CD4-positive, alpha-beta T cell treated with Interleukin-4 for 4 hours (primary cell): ENCODE measurements at places on chromosomes 1 and 21.

- DNase-seq = no peak
Measured at GRCh38 chr1:24380508-24380907, 33.1 kb downstream of the STPG1 start.

GRCh38 chr1:167499664-167500101 is 18.6 kb downstream of the CD247 start:
- DNase-seq = no peak

DNA sequence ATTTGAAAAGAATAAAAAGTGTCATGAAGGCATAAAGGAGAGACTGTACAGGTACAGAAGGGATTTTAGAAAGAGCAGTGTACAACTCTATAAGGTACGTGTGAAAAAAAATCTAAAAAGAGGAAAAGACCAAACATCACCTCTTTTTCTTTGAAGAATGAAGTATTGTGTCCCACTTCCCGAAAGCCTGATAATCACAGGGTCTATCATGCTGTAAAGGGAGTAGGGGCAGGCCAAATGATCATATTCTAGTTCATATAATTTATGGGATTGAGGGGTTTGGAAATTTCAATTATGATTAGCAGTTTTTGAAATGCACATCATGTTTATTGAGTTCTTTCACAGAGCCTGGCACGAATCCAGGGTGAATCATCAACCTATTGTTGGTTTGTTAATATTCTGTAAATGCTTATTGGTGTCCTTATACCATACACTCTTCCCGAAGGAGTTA is 910 bp upstream of the RERE start:
- peak; percentile 37 for DNase-seq

DNA sequence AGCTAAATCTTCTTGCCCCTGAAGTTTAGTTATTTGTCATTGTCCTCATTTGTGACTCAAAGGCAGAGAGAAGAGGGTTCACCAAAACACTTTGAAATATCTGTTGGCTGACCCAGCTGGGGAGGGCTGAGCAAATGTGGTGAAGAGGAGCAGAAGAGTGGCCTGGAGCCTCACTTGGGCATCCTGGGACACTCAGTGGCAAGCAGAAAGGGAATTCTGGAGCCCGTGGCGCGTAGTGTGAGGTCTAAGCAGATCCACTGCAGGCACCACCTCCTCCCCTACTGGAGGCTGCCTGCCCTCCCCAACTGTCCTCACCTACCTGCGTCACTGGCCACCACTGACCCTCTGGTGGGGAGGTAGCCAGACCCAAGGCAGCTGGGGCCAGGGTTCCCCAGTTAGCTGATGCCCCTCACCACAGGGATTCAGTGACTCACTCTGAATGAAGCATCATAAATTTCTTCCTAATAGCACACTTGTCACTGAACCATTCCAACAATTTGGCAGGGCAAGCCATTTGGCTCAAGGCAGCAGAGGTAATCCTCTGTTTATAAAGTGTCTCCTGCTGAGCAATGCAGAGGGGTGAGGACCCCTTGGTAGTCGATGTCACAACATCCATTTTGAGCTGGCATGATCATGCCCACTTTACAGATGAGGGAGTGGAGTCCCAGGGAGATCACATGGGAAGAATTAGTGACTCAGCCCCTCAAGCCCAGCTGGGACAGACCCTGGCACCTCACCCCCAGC is 80.3 kb downstream of the NENF start:
- no peak for DNase-seq

- no peak for DNase-seq
Measured at GRCh38 chr1:162136760-162137159, 67.3 kb downstream of the NOS1AP start.

DNA sequence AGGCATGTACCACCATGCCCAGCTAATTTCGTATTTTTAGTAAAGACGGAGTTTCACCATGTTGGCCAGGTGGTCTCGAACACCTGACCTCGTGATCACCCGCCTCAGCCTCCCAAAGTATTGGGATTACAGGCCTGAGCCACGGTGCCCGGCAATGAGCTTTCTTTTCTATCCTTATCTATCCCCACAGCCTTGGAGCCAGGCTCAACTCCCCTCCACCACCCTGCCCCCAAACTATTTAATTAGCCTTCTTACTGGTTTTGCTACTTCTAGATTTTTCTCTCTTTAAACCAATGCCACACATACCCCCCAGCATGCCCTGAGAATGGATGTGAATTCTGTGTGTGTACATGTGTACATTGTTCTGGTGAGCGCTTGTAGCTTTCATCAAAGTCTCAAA is 5.7 kb upstream of the VANGL2 start:
- no peak for DNase-seq

DNA sequence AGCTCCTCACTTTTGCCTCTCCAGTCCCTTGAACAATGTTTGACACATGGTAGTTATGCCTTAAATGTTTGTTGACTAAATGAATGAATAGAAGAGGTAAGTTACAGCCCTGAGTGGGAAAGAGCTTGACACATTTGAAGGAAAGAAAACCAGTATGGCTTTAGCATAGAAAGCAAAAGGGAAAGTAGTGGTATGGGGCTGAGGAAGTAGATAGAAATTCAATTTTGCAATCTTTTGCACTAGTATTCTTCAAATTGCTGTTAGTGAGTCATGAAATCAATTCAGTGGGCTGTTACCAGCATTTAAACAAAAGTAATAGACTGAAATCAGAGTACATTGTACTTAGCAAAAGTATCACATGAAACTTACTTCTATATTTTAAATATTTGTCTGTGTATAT is 21.1 kb downstream of the PLA2G4A start:
- no peak for DNase-seq

DNA sequence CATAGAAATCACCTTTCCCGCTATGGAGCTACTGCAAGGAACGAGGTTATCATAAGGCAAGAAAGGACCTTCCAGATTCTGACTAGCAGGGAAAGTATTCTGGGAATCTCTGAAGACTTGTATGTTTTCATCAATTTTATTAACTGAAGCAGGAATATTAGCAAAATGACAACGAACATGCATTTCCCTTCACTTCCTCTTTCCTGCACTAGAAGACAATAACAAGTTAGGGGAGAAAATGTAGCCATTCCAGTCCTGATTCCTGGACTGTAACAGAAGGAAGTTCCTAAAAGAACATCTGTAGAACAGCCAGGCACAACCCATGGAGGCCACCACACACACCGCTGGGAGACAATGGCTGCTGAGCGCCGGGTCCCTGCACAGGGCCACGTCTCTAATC is 106.8 kb downstream of the RAVER2 start:
- no peak for DNase-seq

DNA sequence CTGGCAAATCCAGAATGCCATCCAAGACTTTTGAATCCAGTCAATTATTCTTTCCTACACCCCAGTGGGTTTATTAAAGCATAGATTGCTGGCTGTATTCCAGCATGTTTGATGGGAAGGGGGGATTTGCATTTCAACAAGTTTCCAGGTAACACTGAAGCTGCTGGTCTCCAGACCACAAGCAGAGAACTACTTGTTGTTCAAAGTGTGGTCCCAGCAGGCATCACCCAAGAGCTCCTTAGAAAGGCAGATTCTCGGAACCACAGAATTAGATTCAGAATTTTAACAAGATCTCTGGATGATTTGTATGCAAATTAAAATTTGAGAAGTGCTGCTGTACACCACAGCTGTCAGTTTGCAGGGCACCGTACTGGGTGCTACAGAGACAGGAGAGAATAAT is 216.3 kb upstream of the FAM78B start:
- no peak for DNase-seq

DNA sequence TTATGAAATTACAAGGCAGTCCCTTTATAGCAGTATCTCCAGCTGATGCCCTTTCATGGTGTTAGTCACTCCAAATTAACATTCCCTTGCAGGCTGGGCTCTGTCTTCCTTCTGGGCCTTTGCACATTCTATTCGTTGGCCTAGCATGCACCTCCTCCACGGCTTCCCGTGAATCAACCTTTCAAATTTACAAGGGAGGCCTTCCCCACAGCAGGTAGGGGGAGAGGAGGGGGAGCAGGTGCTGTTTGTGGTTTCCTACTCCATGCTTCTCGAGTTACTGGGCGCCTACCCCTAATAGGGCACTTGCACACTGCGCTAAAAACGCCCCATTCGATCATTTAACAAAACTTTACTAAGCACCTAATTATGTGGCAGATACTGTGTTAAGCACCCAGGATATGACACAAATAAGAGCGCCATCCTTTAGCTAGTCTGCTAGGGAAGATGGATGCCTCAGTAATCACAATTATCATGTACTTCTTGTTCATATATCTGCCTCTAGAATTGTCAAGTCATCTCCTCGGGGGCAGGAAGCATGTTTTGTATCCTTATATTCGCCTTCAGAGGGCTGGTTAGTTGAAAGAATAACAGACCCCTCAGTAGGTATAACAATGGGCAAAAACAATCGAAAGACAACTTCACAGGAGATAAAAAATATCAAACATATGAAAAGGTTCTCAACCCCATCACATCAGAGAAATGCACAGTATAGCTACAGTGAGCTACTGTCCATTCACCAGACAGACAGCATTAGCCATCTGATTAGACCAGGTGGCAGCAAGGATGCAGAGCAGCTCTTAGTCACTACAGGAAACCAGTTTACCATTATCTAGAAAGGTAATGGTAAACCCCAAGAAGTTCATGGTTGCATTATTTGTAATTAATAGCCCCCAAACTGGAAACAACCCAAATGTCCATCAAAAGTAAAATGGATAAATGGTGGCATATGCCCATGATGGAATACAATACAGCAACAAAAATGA is 1.7 kb upstream of the ADAR start:
- DNase-seq = peak; percentile 78

- no peak for DNase-seq
Measured at GRCh38 chr1:151593730-151594129, 18.1 kb upstream of the SNX27 start.

DNA sequence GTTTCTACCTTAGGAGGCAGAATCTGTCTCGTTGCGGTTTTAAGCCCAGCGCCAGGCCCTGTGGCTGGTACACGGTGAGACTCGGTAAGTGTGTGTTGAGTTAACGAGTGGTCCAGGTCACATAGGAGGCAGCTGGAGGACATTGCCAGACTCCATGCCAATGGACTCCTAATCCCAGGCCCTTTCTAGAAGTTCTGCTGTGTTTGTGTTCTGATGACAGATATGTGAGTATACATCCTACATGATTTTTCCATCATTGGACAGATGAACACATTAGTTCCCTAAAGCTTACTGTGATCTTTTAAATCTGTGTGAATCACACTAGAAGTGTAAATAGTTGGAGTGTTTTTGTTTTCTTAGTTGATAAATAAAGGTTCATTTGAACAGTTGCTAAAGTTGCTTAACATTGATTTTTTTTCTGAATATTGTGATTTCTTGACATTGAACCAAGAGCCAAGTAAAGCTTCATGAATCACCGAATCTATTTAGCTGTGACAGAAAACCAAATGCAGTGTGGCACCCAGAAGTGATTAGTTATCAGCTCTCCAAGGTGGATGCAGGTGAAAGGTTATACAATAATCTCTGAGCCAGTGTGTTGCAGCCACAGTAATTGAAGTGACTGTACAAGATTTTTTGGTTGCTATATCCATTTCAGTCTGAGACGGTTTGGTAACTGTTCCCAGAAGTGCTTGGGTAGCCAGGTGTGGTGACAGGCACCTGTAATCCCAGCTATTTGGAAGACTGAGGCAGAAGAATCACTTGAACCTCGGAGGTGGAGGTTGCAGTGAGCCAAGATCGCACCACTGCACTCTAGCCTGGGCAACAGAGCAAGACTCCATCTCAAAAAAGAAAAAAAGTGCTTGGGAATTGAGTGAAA is 46.3 kb downstream of the DOP1B start:
- DNase-seq = no peak

DNA sequence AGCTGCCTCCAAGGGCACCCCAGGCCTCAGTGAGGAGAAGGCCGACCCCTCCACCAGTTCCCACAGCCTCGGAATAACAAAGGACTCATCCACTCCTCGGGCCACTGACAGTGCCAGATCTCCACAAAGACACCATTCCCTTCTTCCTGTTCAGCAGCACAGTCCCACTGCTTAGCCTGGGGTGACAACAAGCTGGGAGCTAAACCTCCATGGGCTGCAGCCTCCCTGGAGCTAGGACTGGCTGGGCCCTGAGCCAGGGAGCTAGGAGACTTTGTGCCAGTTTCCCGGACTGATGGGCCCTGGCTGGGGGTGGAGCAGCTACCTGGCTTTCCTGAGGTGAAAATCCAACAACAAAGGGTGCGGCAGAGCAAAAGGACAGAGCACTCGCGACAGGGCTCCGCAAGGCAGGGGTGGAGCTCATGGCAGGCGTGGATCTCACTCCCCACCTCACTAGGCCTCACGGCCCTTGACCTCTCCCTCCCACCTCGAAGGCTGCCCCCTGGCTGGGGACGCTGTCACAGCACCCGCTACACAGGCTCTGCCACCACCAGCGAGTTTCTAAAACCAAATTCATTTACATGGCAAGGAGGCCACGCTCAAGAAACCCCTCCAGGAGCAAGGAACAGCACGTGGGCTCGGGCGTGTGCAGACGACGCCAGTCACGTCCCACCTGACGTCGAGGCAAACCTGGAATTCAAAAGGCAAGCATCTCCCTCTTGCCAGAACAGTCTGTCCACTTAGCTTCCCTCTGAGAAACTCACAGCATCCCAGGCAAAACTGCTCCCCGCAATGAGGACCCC is 13.8 kb downstream of the SLC35E2B start:
- peak; percentile 40 for DNase-seq

DNA sequence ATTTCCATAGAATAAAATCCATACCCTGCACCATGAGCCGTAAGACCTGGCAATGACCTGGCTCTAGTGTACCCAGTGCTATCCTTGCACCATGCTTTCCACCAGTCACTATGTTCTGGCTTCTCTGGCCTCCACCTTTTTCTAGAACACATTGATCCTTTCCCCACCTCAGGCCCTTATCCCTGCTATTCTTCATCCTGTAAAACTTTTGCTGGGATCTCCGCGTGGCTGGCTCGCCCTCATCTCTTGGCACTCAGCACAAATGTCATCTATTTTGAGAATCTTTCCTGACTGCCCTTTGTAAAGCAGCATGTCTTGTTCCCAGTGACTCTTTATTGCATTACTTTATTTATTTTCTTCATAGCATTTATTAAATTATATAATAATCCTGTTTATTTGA is 169.8 kb upstream of the B3GALT2 start:
- DNase-seq = no peak

DNA sequence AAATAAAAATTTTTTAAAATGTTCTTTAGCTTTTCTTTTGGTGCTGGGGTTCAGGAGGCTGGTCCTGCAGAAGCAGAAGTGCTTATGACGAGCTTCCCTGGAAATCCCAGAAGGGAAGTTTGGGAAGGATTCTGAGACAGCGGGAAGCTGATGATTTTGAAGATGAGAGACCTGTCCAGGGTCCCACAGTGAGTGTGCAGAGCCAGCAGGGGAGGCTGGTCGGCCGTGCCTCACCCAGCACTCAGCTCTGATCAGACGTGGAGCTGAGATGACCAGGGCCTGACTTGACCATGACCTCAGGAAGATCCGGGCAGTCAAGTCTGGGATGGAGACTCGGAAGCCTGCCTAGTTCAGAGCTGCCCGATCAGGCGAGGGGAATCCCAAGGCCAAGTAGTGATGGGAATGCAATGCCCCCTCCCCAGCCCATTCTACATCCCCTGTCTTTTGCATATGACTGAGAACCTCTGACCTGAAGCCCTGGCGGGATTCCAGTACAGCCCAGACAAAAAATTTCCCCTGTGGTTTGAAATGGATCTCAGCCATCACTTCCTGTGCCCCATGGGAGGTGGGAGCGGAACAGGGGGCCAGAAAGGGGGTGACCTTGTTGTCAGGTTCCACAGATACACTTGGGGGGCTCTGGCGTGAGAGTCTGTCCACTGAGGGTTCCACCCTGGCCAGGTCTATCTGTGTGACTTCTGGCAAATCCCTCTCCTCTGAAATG is 96.8 kb upstream of the RUNX3 start:
- DNase-seq = no peak
